CD4-positive, alpha-beta memory T cell (primary cell): ENCODE measurements at places on chromosomes 3 and 15.

GRCh38 chr15:57118013-57118799 is 199.8 kb downstream of the TCF12 start:
- no peak for DNase-seq

DNA sequence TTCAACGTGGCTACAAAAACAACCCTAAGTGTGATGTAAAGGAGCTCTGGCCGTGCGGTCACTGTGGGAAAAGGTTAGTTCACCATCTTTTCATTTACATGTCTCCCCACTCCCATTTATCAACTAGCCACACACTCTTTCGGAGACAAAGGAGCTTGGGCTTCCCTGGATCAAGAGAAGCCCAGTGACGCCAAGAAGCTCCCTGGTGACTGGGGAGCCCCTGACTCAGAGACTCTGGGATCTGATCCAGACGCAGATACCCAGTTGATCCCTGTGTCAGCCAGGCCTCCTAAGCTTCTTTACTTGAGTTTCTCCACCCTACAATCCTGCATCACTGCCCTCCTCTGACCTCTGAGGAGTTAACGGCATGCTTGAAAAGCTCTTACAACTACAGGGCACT is 43.9 kb downstream of the HEG1 start:
- DNase-seq = no peak

DNA sequence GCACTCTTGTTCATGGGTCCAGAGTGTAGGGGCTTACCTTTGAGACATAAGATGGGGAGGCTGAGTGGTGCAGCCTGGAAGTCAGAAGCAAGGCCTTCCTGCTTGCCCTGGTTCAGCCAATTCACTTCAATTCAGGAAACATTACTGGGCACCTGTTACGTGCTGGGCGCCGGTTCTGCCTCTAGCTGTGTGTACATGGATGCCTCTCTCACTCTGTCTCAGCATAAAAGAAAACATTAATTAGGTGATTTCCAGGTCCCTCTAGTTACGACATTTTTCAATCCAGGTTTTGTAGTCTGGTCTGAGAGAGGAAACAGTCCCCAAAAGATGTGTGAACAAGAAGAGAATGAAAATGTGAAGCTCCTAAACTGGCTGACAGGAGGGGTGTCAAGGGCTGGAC is 1.2 kb downstream of the RTP1 start:
- DNase-seq = no peak

GRCh38 chr15:39587096-39587721 is 6.3 kb downstream of the THBS1 start:
- no peak for DNase-seq

GRCh38 chr3:197117114-197117513 is 87.5 kb upstream of the MELTF start:
- DNase-seq = no peak

DNA sequence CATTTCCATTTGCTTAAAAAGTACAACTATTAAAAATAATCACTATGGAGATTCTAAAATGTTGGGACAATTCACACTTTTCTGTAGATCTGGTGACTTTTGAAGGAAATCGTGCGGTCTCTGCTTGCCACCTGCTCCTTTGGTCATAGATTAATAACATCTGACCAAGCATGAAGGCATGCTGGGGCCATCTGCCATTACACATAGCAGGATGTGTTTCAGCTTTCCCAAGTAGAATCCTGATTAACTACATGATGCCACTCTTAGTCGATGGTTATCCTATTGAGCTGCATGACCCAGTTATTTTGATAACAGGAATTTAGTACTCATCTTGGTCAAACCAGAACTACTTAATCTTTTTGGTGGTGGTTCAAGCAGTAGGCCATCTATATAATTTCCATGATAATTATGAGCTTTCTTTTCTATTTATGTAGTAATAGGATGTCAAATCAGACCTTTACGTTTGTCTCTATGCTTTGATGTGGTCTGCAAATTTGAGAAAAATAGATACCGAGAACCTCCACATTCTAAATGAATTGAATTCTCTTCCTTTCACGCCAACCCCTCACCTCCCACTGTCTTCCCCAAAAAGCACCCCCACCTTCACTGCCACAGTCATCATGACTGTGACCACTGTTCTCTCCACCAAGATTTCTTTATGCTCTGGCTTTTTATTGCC is 158.1 kb downstream of the DIPK2A start:
- no peak for DNase-seq
